Activated effector memory CD4-positive, alpha-beta T cell treated with Interleukin-2 at 50 U/mL for 16 hours (primary cell): ENCODE measurements at places on chromosomes 2 and 18.

DNA sequence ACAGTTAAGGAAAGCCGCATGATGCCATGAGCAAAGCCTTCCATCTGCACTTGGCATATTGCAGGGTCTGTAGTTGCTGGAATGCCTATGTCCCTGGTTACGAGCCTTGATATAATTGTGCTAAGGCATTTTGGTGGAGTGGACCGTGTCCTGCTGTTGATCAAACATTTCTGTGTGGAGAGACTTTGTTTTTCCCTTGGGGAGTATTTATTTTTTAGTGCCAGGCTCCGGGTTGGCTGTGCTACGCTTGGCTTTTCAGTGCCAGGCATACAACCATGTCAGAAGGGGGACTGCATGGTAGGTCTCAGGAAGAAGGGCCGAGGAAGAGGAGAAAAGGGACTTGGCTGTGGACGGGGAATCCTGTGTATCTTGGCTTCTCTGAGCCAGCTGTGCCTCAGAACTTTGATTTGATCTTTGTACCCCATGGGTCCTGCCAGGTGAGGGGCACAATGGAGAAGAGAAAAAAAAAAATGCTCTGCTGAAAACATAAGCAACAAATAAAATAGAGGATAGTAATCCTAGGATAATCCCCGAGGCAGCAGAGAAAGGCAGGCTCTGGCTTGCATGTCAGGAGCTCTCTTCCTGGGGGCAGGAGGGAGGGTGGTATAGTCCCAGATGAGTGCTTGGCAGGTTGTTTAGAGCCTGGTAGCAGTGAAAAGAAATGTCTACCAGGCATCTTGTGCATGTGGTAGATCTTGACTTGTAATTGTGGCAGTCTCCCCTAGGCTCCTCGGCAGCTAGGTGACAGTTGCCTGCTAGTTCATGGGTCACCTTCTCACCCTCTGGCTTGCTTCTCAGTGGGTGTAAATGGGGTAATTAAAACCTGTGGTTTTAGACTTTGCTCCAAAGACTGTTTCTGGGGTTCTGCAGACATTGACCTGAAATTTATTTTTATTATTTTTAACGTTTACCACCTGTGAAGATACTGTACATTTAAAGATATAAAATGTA, 233.0 kb downstream of the NEDD4L start:
- no peak for DNase-seq

GRCh38 chr2:105791229-105791628, 46.5 kb downstream of the NCK2 start:
- no peak for DNase-seq

- DNase-seq: no peak
These were observed 604 bp upstream of the STK11IP start for GRCh38 chr2:219596954-219597551.

DNA sequence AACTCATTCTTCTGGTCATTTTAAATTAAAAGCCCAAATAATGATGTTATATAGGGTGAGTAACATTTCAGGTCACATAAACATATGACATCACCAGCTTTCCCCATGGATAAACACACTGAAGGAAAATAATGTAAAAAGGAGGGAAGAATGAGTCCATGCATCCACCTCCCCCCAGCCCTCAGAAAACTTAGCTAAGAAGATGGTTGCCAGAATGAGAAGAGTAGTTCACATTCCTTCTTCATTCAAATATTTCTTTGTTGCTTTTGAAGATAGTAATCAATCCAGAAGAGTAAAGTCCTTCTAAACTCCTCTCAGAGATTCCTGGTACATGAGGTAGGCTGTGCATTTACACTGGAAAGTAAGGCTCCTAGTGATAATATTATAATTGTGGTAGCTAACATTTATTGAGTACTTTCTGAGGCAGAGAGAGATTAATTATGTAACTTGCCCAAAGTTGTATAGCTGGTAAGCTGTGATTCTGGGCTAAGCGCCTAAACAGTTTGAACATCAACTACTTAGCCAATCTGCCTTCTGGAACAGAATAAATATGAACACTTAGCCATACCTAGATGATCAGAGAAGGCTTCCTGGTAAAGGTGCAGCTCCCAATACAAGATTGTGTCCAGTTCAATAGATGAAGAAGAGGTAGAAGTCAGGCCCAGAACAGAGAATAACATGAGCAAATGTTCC, 256.7 kb upstream of the FN1 start:
- DNase-seq: no peak

GRCh38 chr2:63506320-63506719, 82.0 kb downstream of the WDPCP start:
- no peak for DNase-seq

- no peak for DNase-seq
These were observed 55.4 kb downstream of the BOLA3 start for GRCh38 chr2:74092275-74092674.

- no peak for DNase-seq
These were observed 99.5 kb downstream of the MEIS1 start for GRCh38 chr2:66534461-66534860.

- DNase-seq: no peak
These were observed 279.7 kb downstream of the KCNJ3 start for GRCh38 chr2:154978244-154978643.

GRCh38 chr2:36477746-36478145, 120.2 kb downstream of the FEZ2 start:
- no peak for DNase-seq

GRCh38 chr2:240785424-240786335, 34.3 kb downstream of the KIF1A start:
- DNase-seq: no peak

DNA sequence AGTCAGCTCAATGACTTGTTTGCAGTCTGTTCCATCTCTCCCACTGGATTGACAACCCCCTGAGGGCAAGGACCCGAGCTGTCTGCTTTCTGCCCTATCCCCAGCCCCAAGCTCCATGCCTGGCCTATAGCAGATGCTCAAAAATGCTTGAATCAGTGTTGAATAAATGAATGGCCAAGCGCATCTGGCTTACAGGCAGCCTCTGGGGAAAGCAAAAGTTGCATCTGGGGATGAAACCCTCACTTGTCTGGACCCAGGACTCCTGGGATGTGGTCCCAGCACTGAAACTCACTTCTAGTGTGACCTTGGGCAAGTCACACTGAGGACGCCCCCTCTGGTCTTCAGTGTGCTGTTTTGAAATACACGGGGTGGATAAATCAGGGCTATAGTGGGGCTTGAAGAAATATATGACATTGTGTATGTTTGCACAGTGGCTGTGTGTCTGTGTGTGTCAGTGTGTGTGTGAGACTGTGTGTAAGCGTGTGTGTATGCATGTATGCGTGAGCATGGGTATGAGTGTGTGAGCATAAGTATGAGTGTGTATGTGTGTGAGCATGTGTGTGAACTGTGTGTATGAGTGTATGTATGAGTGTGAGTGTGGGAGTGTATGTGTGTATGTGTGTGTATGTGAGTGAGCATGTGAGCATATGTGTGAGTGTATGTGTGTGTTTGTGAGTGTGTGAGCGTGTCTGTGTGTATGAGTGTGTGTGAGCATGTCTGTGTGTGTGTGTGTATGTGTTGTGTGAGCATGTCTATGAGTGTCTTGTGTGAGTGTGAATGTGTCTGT, 27.8 kb upstream of the TNS1 start:
- DNase-seq: no peak

DNA sequence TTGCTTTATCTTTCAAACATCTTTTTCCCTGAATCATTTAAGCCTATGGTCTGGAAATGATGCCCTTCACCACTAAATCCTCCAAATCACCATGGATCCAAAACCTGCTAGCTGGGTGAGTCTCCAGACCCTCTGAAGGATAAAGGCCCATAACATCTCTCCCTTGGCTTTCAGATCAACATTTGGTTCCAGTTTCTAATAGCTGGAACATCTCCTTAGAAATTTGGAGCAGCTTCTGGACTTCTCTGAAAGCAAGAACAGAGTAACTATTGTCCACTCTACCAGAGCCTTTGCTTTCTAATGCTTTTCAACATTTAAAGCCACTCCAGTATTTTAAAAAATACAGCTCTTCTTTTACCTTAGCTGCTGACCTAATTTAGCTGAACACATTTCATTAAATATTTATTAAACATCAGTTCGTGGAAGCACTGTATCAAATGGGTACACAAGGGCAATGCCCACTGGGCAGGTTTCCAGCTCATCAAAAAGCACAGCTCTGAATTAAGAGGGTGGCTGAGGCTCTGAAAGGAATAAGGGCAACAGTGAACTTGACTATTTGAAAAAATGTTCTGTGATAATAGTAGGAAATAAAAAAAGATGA, 75.3 kb downstream of the GALNT3 start:
- DNase-seq: no peak

- DNase-seq: no peak
These were observed 161.6 kb downstream of the RNF152 start for GRCh38 chr18:61731178-61731577.

DNA sequence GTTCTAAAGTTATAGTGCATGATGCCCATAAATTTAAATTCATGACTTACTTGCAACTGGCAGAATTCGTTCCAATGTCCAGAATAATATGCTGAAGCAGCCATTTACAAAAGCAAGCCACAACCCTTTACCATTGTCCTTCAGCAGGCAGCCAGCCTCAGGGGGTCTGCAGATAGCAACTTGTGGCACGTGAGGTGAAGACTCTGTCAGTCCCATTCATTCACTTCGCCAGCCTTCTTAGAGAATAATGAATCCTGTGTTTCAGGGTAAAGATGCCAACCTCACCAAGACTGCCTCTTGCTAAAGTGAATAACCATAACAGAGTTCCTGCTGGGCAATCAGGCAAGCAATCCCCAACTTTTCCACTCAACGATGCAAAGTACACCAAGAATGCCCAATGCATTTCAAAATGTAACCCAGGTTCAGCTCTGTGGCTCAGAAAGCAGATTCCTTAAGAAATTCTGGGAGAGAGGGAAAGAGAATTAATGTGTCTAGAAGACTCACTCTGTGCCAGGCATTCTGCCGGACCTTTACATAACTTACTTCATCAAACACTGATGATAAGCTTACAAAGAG, 315.4 kb downstream of the NCKAP5 start:
- DNase-seq: no peak

- DNase-seq: no peak
These were observed 158.9 kb downstream of the TWIST2 start for GRCh38 chr2:239006622-239007285.

- no peak for DNase-seq
These were observed 945 bp downstream of the HAT1 start for GRCh38 chr2:171923206-171923605.

DNA sequence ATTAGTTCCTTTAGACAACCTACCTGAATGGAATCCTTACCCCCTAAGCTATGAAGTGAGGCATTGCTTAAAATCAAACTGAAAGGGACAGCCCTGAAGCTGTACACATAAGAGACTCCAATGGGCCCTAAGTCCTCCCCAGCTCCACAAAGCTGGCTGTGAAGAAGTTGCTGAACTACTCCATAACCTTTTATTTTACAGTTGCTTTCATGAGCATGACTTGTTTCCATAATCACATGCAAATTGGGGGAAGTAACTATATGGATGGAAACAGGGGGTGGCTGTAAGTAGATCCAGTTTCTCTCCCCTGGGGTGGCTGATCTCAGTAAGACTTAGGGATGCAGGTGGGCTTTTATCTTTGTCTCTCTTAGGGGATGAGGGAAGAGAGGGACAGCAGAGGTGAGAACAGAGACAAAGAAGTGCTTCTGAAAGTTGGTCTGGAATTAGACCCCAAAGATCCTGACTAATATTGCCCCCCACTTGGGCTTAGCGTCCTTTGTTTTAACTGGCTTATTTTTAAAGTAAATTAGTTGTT, 5.5 kb downstream of the FZD5 start:
- no peak for DNase-seq

DNA sequence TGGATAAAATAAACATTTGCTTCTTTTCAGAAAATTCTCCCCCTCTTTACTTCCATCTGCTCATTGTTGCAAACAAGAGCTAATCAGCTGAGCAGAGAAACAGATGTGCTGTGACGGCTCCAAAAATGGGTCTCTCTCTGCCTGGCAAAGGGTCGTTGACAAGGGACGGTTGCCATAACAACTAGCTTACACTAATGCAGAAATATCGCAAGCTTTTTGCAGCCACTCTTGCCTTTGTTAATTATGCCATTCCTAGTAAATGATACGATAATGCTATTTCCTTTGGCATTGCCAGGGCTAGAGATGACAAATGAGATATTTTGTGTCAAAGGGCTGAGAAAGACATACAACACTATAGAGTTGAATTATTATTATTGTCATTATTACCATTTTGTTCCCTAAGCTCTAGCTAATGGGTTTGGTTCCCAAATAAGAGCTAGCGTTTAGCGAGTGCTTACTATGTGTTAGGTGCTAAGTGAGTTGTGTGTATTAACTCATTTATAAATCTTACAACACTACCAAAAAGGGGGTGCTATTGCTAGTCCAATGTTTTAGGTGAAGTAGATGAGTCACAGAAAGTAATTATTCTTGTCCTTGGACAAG, 46.8 kb downstream of the MYO3B start:
- no peak for DNase-seq

- no peak for DNase-seq
These were observed 9.1 kb downstream of the RESP18 start for GRCh38 chr2:219323434-219323833.

- peak; percentile 12 for DNase-seq
These were observed 184.1 kb downstream of the HDAC4 start for GRCh38 chr2:239216614-239217273.

DNA sequence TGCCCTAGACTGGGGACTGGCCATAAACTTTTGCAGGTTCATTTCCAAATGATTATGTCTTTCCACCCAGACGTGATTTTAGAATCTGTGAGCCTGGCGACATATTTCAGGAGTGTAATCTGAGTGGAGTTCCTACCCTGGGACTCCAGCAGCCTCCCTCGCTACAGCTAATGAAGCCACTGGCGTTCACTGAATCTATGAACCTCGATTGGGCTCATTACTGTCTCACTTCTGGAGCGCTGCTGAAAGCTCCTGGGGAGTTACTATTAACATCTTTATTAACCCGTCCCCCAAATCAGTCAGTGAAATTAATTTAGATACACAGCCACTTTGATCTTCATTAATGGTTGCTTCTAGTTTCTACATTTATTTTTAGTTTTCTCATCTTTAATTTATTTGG, 56.5 kb downstream of the CDK15 start:
- DNase-seq: no peak

DNA sequence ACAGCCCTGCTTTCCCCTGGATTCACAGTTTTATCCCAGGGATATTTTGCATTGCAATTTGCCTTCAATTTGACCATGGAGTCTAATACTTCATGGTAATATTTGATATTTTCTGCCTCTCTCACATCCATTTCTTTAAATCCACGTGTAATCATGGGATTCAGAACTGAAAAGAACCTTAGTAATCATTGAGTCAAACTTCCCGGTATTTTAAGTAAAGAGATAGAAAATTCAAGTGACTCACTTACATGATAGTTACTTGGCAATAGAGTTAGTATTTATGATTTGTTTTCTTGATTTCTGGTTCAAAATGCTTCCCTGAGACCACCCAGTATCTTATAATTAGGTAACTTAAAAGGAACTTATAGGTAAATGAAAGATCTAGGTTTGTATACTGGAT, 33.7 kb upstream of the CDC42EP3 start:
- no peak for DNase-seq

- no peak for DNase-seq
These were observed 4.1 kb downstream of the HS6ST1 start for GRCh38 chr2:128314348-128315121.

- no peak for DNase-seq
These were observed 728 bp downstream of the FAM168B start for GRCh38 chr2:131092458-131093005.
